ENCODE measurements at places on chromosomes 12 and 14.

DNA sequence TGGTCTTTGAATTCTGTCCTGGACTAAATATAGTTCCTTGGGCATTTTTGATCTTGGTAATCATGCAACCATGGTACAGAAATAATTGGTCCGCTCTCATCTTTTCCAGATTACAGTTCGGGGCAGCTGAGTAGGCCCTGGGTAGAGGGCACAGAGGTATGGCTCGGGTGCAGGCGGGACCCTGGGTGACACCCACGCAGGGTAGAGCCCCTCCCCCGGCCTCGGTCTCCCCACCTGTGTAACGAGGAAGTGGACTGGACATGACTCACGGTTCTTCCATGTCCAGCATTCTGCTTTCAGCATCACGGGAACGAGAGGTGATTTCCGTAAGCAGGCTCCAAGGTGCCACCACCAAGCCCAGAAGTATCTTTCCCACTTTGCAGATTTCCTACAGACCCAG is 91.0 kb upstream of the DIO3 start:
- DNase-seq, result no peak

- no peak for DNase-seq
Measured at GRCh38 chr12:52826611-52827498, 7.3 kb downstream of the KRT79 start.

DNA sequence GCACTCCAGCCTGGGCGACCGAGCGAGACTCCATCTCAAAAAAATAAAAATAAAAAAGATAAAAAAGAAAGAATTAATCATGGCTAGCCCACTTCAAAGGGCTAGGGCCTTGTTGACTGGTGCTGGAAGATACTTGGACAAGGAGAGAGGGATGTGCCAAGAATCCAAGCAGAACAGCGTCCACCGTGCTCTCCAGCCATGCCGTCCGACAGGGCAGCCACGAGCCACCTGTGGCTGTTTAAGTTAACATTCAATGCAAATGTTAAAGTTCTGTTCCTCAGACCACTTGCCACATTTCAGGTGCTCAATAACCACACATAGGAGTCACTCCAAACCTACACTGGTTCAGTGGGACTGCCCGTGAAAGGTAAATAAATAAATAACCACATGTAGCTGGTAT is 21.4 kb downstream of the SLC6A13 start:
- no peak for DNase-seq

DNA sequence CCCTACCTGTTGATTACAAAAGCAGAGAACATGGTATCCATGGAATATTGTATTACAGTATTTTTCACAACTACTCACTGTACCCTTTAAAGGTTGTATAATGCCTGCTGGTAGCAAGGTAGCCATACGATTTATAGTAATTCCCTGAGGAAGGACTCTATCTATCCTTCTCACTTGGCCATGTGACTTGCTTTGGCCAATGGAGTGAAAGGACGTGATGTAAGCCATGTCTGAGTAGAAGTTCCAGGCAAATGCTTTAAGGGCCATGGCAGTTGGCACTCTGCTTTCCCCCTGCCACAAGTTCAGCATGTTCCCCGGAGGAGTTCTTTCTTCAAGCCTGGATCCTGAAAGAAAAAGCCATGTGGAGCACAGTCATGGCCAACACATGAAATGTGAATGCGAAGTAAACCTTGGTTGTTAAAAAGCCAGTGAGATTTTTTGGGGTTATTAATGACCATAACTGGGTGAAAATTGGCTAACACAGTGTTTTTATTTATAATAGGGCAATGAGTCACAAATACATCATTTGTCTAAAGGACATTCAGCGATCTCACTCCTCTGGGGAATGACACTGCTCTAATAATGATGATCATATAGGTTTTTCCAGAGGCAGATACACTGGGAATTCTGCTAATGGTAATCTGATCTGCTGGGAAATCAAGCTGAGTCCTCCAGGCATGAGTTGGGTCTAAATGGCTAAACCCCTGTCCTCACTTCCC is 67.4 kb upstream of the SLC38A2 start:
- DNase-seq, result peak; percentile 77

GRCh38 chr14:90416720-90417119 is 19.9 kb downstream of the CALM1 start:
- no peak for DNase-seq

DNA sequence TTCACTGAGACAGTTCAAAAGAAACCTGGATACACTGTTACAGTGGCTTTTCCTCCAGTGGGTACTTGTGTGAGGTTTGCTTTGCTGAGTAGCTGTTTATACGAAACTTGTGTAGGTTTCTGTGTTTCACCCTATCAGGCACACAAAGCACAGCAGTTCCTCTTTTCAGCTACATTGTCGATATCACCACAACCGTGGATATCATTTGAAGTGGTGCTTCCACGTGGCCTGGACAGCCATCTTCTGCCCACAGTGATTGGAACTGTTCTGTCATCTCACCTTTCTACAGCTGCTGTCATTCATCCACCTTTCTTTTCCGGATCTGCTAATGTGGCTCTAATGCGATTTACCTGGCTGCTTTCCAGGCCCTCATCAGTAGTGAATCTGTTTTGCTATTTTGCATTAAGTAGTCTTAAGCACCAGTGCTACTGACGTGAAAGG is 368.8 kb downstream of the SYT1 start:
- no peak for DNase-seq

DNA sequence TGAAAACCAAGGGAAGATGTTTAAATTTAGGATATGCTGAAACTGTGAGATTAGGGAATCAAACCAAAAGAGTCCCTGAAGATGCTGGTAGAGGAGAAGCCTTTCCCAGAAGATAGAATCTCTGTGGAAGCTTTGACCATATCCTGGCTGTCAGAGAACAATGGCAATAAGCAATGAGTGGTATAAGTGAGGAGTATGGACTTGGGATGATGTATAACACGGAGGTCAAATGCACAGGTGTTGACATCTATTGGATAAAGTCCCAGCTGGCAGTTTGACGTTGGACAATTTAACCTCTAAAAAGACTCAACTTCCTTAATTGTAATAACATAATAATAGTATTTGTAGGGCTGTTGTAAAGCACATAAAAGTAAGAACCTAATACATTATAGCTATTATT is 30.1 kb upstream of the CLEC14A start:
- DNase-seq, result no peak

DNA sequence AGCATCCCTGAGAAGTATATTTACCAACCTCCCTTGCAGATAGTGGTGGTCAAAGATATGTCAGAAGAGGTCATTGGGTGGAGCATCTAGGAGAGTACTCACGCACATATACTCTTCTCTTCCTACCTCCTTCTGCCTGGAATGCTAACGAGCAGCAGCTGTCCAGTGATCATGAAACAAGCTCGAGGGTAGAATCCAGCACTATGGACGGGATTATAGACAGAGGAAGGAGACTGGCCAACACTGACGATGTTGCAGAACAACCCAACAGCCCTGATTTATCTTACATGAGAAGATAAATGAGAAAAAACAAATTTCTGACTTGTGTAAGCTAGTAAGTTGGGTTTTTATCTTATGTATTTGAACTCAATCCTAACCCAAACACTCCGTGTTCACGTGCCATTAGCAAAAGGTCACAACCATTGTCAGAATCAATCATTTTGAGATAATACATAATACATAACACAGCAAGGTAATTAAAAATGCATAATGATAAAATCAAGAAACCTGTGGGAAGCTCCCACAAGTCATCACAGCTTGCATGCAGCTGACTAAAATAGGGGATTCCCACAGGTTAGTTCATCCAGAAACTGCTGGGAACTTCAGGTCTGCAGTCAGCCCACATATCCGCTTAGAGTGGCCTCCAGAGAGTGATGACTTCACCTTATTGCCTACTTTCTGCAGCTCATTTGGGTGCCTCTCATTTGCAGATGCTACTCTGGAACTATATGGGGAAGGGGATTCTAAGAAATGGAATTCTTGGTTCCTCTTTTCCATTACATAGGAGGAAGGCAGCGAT is 36.3 kb upstream of the STK38L start:
- no peak for DNase-seq

- DNase-seq, result no peak
Measured at GRCh38 chr12:108975024-108975593, 45.8 kb downstream of the SVOP start.

GRCh38 chr12:81963636-81964035 is 204.5 kb upstream of the PPFIA2 start:
- DNase-seq, result no peak

DNA sequence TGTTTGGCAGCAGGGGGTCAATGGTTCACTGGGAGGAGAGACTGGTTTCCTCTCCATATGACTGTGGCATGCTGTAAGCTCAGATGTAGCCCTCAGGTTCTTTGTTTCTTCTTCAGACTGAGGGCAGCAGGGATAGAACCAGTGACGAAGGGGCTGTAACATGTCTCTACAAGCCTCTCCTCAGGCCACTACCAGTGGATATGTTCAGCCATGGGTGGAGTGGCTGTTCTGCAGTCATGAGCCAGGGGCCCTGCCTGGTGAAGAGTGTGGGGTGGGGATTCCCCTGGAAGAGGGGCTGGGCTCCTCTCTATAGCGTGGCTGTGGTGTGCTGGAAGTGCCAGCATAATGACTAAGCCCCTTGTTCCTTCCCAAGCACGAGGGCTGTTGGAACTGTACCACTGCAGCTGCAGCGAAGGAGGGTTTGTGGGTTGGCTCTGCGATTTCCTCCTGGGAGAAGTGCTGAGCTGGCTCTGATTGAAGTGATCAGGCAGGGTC is 55.8 kb downstream of the CMAS start:
- peak; percentile 83 for DNase-seq

DNA sequence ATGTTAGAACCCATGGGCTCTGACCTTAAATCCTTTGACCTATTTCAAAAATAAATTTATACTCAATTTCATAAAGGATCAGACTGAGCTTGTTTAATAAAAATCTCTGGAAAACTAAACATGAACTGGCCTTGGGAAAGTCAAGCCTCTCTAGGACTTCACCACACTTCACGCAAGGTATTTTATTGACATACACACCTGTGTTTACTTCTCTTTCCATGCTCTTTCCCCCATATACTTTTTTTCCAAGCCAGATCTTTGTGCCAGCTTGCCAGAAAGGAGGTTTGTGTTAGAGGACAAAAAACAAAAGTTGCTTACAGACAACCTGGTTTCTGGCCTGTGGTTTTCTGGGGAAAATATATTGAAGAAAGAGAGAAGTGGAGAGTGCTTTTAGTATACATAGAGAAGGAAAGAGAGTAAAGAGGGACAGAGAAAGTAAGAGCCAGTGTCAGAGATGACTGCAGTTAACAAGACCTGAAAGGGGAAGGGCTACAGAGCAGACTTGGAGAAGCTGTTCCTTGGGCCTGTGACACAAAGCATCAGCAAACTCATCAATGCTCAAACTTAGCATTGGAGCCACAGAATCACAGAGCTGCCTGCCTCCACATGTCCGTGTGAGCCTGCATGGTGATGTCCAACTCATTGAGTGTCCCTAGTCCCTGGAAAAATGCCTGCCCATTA is 77.3 kb upstream of the TMTC2 start:
- DNase-seq, result no peak

DNA sequence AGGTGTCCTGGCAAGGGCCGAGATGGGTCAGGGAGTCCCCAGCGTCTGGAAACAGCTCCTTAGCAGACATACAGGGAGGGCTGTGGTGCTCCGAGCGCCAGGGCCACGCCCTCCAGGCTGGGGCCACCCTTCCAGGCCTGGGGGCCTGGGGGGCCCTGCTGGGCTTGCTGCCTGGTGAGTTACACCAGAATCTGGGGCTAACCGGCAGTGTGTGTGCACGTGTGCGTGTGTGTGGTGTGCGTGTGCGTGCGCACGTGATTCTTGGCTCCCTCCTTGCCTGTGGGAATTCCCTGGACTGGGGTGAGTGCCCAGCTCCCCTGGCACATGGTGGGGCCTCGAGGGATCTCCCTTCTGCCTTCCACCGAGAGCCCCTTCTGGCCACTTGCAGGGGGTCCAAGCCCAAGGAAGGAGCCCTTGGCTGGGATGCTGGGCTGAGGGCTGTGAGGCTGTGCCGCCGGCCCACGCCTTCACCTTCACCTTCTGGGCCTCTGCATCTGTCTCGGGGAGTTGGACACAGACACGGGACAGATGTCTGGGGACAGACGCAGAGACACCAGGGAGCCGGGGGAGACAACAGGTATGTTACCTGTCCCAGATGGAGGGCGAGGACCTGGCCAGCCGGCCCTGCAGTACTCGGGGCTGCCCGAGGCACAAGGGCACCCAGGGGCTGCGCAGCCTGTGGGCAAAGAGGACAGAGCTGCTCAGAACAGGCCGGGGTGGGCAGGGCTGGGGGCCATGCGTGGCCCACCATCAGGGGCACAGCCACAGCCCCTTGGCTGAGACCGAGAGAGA is 37.2 kb downstream of the BEGAIN start:
- no peak for DNase-seq
